ENCODE measurements at places on chromosomes 3 and 15. TPM values are rescaled to one million over a fixed set of nuclear protein-coding genes. Genes with fewer than 3 reads are reported as not detected.
A peak's percentile ranks its signal among the peaks of the same experiment; 100 is the strongest.

DNA sequence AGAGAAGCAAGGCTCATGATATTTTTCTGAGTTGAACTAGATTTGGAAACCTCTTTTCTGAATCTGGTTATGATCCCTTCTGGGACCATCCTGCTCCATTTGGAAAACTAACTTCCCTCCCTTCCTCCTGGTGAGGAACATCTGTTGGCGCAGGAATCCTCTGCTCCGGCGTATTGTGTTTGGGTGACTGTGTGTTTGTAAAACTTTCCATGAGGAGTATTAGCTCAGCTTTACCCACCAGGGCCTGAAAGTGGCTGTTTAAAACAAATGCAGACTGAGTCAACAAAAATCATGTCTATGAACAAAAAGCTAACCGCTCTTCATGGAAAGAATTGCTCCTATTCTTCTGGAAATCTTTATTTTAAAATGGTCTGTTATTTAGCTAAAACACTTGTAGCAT is 17.7 kb downstream of the STARD9 start:
- DNase-seq, result peak; percentile 87

DNA sequence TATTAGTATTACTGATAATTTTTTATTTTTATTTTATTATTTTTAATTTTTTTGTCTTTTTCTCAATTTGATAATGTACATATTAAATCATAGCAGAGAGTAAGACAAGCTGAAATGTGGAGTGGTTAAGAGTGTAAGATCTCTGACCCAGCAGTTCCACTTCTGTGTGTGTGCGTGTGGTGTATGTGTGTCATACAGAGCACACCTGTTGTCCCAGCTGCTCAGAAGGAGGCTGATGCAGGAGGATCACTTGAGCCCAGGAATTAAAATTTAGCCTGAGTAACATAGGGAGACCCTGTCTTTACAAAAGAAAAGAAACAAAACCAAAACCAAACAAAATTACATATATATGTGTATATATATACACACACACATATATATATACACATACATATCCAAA is 1.4 kb upstream of the CIDEC start:
- DNase-seq, result no peak

GRCh38 chr15:81411969-81412633 is 38.1 kb upstream of the TMC3 start:
- no peak for DNase-seq

GRCh38 chr3:177041021-177041729 is 156.1 kb downstream of the TBL1XR1 start:
- DNase-seq, result peak; percentile 84

KNG1 gene
- 1.2 TPM for polyA plus RNA-seq

UBR1 gene
- 2.4 TPM for polyA plus RNA-seq

DNA sequence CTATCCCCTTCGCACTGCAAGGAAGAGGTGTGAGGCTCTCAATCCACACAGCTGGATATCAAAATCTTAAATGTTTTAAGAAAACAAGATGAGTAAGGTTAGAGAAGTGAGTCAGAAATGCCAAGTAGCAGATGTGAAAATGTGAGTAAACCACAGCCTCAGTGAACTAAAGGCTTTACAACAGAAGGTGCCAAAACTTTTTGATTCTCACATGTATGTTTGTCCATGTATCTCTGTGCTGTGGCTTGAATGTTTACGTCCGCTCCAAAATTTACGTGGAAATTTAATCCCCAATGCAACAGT is 126.8 kb upstream of the PFN2 start:
- DNase-seq, result no peak

GRCh38 chr3:57444469-57444868 is 99.7 kb downstream of the DNAH12 start:
- DNase-seq, result no peak

ATP10A gene
- 0.23 TPM for polyA plus RNA-seq

DNA sequence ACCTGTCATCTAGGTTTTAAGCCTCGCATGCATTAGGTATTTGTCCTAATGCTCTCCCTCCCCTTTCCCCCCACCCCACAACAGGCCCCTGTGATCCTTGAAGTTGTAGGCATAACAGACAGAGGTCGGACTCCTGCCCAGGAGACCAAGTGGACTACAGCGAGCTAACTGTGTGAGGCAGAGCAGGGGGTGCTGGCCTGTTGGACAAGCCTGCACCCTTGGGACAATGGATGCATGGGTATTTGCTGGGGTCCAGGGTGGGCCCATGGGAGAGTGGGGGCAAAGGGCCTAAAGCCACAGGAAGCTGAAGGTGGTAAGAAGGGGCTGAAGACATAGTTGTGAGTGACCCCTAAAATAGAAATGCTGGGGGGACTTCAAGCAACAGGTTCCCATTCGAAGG is 2.5 kb downstream of the PLCB2 start:
- DNase-seq, result no peak

SLC12A1 gene
- polyA plus RNA-seq, result not detected
